NCI-H1105 (cell line): ENCODE measurements at places on chromosomes 2 and 18.

DNA sequence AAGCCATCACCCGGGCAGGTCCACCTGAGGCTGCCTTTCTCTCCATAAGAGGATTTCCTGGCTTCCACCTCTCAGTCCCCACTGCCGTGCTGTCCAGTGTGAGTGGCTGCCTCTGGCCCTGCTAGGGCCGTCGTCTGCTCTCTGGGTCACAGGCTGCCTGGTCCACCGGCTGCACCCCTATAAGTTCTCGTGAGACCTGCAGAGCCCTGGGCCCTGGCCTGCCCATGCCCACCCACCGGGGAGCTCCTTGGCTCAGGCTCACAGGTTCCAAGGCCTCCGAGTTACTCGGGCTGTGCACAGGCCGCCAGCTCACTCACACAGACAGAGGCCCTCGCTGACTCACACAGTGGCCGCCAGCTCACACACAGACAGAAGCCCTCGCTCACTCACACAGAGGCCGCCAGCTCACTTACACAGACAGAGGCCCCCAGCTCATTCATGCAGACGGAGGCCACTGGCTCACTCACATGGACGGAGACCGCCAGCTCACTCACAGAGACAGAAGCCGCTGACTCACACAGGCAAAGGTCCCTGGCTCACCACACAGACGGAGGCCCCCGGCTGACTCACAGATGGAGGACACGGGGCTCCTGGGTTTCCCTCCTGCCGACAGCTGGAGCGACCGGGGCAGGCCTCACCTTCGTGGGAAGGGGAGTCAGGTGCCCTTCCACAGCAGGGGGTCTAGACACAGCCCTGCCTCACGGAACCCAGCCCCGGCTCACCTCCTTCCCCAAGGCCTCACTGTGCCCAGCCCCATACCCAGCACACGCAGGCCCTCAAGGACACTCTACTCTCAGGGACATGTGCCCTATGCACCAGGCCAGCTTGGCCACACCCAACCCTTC, 334.1 kb upstream of the MYT1L start:
- DNase-seq: no peak

DNA sequence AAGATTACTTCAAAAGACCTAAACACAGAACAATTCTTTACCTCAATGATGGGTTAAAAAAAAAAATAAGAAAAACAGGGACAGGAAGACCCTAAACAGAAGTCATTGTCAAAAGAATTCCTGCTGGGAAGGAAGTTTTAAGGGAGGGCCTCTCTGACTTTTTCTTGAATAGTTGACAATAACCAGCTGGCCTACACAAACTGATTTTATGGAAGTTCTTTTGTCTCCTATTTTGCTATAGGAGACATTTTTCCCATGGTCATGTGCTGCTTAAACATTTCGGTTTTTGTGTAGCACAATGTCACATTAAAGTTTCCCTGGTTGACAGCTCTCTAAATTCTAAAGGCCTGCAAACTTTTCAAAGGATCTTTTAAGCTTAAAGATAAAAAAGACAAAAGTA, 55.3 kb downstream of the RFTN2 start:
- no peak for DNase-seq

DNA sequence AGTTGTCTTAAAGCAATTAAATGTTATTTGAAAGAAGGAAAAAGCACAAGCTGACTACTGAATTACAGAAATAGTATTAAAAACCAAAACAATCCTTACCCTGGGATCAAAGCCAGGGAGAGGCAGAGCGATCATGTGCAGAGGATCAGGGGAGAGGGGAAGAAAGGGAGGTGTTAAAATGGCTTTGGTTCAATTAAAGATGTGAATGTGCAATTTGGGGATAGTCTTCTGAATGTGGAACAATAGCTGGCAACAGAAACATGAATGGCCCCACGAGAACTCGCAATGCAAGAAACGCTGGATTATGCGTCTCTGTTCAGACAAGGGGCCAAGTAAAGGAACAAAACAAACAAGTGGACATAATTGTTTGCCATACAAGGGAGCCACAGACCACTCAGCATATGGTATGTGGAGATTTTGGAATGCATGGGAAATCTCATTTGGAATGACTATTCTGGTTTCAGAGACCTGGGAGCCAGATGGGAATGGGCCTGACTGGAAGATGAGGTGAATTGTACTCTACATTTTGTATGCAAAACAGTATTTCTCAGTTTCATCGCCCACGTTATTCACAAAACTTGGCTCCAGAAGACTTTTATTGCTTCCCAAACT, 155.4 kb downstream of the SLC4A3 start:
- no peak for DNase-seq

GRCh38 chr18:67508146-67508545, 8.4 kb downstream of the DSEL start:
- DNase-seq: no peak

DNA sequence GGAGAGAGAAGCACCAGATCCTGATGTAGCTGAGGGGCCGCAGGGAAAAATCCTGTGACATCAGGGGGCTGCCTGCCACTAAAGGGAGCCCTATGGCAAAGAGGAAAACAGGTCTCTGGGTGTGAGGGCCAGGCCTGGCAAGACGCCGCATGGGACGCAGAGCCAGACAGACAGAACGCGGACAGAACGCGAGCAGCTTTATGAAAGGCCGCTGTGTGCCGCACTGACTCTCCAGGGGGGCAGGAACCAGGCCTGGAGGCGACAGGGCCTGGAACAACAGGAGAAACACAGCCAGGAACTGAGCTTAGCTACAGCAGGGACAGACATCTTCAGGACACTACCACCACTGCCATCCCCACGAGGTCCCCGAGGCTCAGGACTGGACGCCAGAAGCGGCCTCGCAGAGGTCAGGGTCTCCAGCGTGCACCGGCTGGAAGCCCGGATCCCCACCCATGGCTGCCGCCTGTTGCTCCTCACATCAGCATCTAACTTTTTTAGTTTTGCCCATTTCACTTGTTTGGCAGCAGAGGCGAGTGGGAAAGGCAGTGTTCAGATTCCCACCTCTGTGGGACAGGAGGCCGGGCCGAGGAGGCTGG, 131.6 kb downstream of the VAPA start:
- DNase-seq: no peak

DNA sequence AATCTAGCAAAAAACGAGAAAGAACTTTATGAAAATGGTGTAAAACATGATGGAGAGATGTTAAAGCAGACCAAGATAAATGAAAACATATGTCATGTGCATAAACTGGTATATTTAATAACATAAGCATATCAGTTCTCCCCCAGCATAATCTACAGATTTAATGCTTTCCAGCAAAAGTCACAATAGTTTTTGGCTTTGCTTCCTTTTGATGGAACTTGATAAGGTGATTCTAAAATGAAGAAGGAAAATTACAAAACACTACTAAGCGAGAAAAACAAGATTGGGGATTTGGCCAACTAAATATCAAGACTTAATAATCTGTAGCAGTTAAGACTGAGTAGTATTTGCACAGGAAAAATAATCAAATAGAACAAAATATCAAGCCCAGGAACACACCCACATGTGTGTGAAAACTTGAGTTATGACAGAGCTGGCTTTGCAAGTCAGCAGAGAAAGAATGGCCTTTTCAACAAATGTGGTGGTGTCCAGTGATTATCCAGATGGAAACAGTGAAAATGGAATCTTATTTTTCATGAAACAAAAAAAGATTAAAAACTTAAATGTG, 83.7 kb upstream of the L3MBTL4 start:
- no peak for DNase-seq

- peak; percentile 66 for DNase-seq
Observed at GRCh38 chr2:132669908-132670495, at the start of gene LYPD1. Gene LYPD1, minus strand, starts transcription at chr2:132670205. Its CDS starts 273 bp downstream, at chr2:132669932.

DNA sequence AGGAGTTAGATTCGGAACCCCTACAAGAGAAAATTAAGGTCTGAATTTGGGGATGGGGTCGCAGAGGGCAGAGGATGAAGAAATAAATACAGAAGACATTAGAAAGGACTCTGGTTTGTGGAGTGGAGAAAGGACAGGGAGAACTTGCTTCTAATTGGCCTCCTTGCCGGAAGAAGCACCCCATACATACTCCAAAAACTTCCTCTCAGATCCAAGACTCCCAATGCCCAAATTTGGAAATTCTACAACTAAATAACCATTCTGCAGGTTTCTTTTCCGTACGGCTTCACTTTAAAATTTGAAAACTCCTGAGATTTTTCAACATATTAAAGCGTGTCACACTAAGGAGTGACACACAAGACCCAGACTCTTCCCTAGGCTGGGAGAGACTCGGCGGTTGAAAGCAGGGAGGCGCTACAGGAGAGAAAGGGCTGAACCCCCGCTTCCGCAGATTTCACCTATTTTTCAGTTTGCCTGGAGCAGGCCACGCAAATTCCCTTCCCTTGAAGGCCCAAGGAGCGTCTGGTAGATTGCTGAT, 478 bp downstream of the CLHC1 start:
- peak; percentile 3 for DNase-seq

- DNase-seq: no peak
Observed at GRCh38 chr2:229408962-229409361, 137.9 kb upstream of the PID1 start.

- DNase-seq: no peak
Observed at GRCh38 chr2:34188464-34189303, 589.6 kb upstream of the FAM98A start.

DNA sequence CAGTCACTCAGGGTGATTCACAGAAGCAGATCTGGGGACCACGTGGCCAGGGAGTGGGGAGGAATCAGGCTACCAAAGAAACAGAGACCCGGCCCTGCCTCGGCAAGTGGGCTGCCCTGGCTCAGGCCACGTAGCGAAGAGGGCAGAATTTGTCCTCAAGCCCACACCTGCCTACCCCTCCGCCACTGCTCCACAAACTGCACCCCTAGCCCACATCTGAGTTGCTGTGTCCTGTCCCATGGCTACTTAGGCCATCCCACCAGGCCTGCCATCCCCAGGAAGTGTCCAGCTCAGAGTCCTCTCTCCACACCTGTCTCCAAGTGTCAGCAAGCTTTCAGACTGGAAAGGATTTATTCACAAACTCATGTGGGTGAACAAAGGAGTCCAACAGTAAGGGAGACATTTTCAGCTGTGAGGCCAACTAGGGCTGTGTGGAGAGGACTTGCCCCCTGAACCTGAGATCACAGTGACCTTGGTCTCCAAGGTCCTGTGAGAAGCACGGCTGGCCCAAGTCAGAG, 31.7 kb upstream of the ASPRV1 start:
- no peak for DNase-seq

- no peak for DNase-seq
Observed at GRCh38 chr2:190149908-190150307, 87.4 kb upstream of the MSTN start.

- no peak for DNase-seq
Observed at GRCh38 chr18:28890791-28891190, 713.9 kb upstream of the CDH2 start.

- no peak for DNase-seq
Observed at GRCh38 chr2:160590664-160591063, 97.1 kb upstream of the RBMS1 start.

DNA sequence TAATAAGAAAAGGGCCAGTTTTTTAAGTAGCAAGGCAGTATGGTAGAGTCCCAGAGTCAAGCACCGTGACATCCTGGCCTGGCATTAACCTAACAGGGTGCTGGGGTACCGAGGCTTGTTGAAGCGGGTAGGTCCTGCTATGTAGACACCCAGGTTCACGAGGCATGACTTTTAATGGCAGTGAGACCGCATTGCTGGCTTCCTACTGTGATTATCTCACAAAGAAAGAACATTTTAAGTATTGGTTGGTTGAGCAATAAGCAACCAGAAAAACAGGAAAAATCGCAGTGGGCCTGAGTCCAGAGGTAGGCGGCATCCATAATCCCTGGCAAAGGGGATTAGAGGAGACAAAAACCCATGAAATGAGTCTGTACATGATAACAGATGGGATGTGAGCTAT, 927.9 kb upstream of the ACVR2A start:
- DNase-seq: no peak

- no peak for DNase-seq
Observed at GRCh38 chr2:231615058-231615671, 22.5 kb downstream of the TEX44 start.

- DNase-seq: peak; percentile 8
Observed at GRCh38 chr2:12931186-12931844, 214.6 kb downstream of the TRIB2 start.

DNA sequence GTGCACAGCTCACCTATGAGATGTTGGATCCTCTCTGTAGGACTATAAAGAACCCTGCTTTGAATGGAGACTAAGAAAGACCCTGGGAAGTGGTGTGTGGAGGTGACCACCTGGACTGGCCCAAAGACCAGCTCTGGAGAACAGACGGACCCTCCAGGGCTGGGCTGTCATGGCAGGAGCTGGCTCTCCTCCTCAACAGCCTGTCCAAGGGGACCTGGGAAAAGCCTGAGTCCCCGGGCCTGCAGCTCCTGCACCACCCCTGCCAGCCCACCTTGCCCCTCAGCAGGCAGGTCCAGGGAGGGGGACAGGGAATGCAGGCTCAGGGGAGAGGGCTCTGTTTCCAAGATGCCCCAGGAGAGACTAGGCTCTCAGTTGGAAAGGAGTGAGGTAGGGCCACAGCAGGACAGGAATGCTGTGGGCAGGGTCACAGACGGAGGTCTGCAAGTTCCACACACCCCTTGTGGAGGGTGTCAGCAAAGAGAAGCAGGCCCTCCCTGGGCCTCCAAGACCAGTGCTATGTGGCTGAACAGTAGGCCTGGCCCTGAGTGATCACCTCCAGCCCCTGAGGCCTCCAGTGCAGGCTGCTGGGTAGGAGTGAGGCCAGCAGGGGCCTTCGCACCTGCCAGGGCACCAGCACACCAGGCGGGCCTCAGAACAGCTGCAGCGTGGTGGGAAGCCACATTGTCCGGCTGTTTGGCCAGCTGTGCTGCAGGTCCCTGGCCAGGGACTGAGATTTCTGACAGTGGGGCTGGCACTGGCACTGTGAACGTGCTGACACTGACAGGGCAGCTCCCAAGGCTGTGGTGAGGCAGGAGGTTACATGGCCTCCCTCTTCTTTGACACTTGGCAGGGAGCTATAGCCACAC, 86.4 kb upstream of the OTOS start:
- no peak for DNase-seq

GRCh38 chr2:190452433-190452832, 44.3 kb downstream of the MFSD6 start:
- DNase-seq: no peak

DNA sequence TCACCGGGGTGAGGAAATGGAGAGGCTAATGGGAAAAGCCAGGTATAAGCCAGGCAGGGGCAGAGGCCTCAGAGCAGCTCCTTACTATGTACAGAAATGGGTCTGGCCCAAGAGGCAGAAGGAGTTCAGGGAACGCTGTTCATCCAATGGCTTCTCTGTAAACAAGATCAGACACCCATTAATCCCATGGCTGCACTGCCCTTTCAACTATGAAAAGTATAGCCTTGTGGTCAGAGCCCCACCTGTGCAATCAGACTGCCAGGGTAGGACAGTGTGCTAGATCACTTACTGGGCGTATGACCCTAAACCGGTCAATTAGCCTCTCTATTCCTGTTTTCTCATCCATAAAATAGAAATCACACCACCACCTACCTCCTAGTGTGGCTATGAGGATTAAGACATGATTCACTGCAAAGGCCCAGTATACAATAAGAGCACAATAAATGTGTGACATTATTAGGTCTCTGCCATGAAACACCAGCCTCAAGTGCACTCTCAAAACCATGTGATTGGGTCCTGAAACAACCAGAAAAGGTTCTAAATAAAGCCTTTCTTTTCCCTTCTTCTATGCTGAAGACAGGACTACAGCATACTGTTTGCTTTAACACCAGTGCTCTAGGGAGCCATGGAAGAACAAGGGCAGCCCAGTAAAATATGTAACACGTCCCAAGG, 4.4 kb downstream of the ANKRD44 start:
- no peak for DNase-seq
